H7 (cell line): ENCODE measurements at places on chromosomes 1 and 21.

DNA sequence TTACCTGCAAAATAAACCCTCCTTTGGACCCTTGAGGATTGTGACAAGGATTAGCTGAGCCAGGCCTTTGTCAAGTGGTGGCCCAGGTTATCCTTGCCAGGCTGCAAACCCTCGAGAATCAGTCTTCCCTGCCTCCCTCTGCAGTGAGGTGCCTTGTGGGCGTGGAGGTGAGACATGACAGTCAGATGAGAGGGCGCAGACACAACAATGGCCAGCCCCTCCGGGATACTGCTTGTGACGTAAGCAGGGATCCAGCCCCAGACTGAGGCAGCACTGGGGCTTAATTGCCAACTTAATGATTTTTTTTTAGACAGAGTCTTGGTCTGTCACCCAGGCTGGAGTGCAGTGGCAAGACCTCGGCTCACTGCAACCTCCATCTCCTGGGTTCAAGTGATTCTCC, 104.6 kb downstream of the LAMC2 start:
- DNase-seq = no peak

- no peak for DNase-seq
These were observed 21.5 kb downstream of the NFYC start for GRCh38 chr1:40712997-40713396.

DNA sequence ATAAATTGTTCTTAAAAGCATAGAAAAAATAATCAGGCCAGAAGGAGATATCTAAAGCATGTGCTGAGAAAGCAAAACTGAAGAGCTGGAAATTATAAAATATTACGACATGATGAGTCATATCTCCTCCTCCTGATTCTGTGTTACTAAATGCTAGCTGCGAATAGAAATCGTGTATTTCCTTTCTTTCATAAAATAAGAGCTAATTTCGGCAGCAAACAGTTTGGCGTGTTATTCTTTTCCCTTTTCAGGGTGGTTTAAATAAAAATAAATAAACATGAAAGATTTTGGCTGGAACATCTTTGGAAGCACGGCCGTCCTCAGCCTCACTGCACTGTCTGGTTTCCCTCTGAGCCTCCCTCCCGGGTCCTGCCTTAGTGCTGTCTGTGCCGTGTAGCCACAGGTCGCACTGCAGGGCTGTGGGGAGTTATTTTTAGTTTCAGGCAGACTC, 56.0 kb downstream of the ADARB1 start:
- no peak for DNase-seq

- DNase-seq = no peak
These were observed 386.3 kb upstream of the BEND5 start for GRCh38 chr1:49163031-49163430.

DNA sequence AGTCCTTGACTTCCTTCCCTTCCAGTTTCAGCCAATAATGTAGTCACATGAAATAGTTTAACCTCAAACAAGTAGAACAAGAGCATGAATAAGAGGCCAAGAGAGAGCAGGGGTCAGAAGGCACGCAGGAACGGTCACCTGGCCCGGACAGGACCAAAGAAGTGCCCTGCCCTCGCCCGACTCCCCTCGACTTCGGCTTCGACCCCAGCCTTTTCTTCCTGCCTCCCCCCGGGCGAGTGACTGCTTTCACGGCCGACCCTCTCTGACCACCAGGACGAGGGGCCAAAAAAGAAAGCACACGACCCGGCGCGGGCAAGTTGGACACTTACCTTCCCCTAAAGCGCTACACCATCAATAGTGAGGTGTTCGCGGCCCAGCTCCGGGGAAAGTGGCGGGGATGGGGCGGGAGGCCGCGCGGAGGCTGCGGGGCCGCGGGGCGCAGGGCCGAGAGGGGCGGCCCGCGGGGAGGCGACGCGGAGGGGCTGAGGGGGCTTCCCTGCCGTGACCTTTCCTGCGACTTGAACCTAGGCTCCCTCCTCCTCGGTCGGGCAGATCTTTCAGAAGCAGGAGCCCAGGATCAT, 519 bp downstream of the RERE start:
- DNase-seq = peak; percentile 63

- DNase-seq = no peak
These were observed 463.2 kb upstream of the RUNX1 start for GRCh38 chr21:35512346-35512745.

- no peak for DNase-seq
These were observed 80.2 kb upstream of the GADD45A start for GRCh38 chr1:67604778-67605177.

DNA sequence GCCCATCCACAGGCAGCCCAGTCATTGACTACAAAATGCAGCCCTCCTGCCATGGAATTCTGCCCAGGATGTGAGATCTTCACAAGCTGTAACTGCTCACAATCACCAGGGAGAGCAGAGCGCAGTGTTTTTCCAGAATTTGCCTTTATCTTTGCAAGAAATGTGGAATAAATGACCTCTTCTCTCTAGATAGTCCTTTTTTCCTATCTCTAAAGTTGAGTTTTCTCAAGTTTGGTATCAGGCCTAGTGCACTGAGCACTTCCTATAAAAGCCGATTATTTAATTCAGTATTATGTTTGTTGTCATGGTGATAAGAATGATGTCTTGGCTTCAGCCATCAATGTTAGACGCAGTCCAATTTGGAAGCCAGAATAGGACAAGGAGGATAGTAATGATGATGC, 246.9 kb upstream of the IRF2BP2 start:
- DNase-seq = no peak

GRCh38 chr1:110466646-110467280, 15.8 kb downstream of the PROK1 start:
- DNase-seq = peak; percentile 15

DNA sequence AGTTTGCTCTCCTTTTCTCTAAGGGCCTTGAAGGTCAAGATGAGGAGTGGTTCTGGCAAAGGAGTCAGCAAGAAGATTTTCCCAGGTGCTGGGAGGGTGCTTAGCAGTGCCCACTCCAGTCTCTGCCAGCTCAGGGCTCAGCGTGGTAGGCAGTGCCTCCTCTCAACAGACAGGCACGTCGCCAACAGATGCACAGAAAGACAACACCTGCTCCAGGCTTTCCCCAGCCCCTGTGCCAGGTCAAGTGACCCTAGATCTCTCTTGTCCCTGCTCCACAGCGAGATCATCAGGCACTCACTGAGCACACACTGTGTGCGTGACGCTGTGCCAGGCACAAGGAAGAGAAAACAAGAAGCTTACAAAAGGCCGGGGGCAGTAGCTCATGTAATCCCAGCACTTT, 86.0 kb downstream of the CASZ1 start:
- DNase-seq = no peak

- no peak for DNase-seq
These were observed 75.2 kb upstream of the GADD45A start for GRCh38 chr1:67609577-67610341.
